ENCODE measurements at places on chromosomes 3 and 15. TPM values are rescaled to one million over a fixed set of nuclear protein-coding genes. Genes with fewer than 3 reads are reported as not detected.

PCSK6 gene
- 0.83 TPM for total RNA-seq

DNA sequence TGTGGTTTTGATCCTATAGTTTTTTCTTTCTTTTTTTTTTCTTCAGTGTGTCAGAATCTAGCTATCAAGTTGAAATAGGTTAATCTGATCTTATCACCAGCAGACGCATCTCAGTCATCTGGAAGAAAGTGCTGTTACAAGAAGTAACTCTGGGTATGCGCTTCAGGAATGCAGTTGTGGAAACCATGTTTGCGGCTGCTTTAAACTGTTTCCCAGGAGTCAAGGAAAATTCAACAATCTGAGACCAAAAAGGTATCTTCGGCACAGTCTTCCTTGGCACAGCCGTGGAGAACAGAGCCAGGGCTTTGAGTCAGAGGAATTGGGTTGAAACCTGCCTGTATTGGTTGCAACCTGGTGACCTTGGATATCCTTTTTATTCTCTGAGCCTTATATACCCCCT, 59.9 kb downstream of the CD47 start:
- DNase-seq, result no peak

- DNase-seq, result no peak
Measured at GRCh38 chr3:45131201-45131600, 15.0 kb downstream of the CDCP1 start.

- no peak for DNase-seq
Measured at GRCh38 chr15:92661069-92661468, 5.5 kb upstream of the FAM174B start.

- DNase-seq, result no peak
Measured at GRCh38 chr15:45134682-45135604, 5.1 kb downstream of the DUOX1 start.

GRCh38 chr3:47022641-47023071, 43.2 kb downstream of the NBEAL2 start:
- no peak for DNase-seq

All from activated T-helper 2 cell treated with anti-CD3 and anti-CD28 coated beads, Interferon-gamma antibody, Interleukin-2, Interleukin-4, amounts not matched to agents 10 μg/mL and 5 μg/mL and 100 μg/mL, durations not matched to agents 14 hours and 24 hours and 36 hours (primary cell).